ENCODE measurements at places on chromosomes 1 and 21.

- DNase-seq = no peak
Measured at GRCh38 chr1:53689736-53690326, 49.1 kb downstream of the GLIS1 start.

DNA sequence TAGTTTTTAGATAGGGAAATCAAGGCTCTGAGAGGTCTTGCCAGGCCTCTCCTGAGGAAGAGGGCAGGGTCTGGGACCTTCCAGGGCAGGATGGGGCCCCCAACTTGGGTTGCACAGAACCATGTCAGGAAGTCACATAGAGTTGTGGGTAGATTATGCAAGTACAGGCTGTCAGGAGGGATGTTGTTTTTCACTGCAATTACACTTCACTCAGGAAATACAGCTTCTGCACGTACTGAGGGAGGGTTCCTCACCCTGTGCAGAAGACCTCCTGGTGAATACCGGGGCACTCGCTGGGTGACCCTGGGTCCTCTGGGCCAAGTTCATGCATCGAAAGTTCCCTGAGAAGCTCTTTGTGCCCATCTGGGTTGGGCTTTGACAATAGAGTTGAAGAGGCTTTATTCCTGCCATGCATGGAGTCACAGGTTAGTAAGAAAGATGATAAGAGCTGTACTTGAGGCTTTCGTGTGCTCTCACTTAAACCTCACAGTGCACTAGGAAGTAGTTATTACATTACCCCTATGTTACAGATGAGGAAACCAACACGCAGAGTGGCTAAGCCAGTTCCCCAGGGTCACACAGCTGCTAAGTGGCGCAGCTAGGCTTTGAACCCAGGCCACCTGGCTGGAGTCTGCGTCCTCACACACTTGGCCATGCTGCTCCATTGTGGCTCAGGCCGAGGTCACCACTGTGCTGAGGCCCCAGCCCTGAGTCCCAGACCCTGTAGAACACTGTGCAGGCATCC lies 16.2 kb upstream of the TNFRSF1B start:
- DNase-seq = no peak

GRCh38 chr1:97947695-97948094 lies 26.9 kb upstream of the DPYD start:
- DNase-seq = no peak

- DNase-seq = no peak
Measured at GRCh38 chr1:218395916-218396315, 50.8 kb downstream of the TGFB2 start.

DNA sequence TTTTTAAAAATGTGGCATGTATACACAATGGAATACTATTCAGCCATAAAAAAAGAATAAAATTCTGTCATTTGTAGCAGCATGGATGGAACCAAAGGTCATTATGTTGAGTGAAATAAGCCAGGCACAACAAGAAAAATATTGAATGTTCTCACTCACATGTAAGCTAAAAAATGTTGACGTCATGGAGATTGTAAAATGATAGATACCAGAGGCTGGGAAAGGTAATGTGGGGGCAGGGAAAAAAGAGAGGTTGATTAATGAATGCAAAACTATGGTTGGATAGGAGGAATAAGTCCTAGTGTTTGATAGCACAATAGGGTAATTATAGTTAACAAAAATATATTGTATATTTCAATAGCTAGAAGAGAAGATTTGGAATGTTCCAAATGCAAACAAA lies 89.1 kb upstream of the SLC35F3 start:
- DNase-seq = no peak

DNA sequence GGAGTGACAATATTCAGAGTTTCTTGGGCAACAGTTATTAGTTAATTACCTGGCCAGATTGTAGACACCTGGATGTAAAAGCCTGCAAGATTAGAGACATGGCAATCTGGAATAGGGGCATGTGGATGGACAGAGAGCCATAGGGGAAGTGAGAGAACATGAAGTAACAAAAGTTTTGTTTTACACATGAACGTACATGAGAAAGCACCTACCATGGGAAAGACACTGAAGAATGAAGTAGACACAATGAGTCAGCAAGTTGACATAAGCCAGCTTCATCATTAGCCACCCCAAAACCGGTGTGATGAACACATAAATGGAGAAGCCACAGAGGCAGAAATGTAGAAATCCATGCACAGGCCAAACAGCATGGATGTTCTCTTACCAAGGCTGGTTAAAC lies 462.1 kb upstream of the C1orf87 start:
- DNase-seq = no peak

- DNase-seq = no peak
Measured at GRCh38 chr1:116092752-116093489, 18.3 kb upstream of the MAB21L3 start.

DNA sequence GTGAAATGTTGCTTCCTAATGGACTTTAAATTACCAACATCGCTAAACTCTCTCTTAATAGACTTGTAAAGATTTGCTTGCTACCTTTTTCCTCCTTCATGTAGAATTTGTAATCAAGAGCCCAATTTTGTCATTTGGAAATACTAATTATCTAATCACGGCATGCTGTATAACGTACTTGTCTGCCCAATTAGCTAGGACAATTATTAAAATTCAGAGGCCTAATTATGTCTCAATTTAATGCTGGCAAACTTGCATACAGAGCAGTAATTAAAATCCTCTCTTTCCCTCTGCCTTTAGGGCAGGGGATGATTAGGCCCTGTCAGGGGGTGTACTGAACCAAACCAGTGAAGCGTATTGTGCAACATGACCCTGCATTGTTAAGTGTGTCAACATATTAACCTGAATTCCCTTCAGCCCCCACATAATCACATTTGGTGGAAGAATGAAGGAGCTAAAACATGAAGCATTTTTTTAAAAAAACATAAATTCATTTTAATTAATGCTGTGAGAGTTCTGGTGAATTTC lies 137.4 kb upstream of the BARHL2 start:
- DNase-seq = no peak

GRCh38 chr1:24899581-24900485 lies 30.2 kb downstream of the RUNX3 start:
- DNase-seq = peak; percentile 13

- DNase-seq = no peak
Measured at GRCh38 chr1:183676586-183677189, 23.6 kb upstream of the APOBEC4 start.

DNA sequence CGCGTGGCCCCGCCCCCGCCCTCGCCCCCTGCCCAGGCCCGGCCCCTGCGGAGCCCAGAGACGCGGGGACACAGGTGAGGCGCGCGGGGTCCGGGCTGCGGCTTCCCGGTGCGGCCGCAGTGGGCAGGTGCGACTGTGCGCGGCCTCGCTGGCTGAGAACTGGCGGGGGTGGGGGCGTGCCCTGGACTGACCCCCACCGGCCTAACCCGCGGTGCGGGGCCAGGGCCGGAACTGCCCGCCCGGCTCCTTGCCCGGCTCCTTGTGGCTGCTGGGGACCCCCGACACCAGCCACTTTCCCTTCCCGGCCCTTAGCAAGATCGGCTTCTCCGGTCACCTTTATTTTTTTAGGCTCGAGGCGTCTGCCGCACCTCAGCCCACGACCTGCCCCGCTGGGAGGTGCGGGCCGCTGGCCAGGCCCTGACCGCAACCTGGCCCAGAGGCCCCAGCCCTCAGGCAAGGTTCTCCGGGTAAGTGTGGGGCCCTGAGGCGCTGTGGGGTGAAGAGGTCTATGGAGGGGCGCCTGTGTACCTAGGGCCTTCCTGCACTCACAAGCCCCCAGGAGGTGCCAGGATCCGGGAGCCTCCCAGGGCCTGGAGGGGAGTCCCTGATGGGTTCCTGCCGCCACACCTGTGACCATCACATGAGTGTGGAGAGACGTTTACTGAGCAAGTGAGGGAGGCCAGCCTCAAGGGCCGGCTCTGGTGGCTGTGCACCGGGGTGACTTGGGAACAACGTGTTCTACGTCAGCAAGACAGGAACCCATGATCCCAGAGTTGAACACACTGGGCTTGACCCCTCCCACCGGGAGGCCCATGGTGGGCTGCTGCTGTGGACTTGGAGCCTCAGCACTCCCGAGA lies at the start of gene SMIM1:
Gene SMIM1, plus strand, starts transcription at position 35 of the 857 bp plus-strand sequence. CDS start 2,625 bp downstream, outside the sequence.
- DNase-seq = no peak

DNA sequence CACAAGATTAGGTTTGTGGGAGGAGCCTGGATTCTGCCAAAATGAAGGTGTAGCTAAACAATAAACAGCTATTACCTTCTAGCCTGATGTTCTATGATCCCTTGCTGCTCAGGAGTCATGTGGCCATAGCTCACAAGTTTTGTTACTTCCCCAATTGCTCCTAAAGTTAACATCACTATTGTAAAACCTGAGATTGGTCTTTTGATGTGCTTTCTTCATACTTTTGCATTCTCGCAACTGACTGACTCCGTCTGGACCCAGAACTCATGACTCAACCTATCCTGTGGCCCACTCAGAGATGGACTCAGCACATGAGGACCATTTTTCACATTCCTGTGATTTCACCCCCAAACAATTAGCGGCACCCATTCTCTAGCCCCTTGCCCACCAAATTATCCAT lies 69.1 kb downstream of the PTGS2 start:
- DNase-seq = no peak

GRCh38 chr1:234396871-234397270 lies 23.6 kb downstream of the COA6 start:
- DNase-seq = no peak

DNA sequence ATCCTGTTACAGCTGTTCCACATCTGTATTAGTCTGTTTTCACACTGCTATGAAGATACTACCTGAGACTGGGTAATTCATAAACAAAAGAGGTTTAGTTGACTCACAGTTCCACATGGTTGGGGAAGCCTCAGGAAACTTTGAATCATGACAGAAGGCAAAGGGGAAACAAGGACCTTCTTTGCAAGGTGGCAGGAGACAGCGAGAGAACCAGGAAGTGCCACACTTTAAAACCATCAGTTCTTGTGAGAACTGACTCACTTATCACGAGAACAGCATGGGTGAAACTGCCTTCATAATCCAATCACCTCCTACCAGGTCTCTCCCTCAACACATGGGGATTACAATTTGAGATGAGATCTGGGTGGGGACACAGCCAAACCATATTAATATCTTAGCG lies 110.3 kb upstream of the TRABD2B start:
- DNase-seq = no peak

DNA sequence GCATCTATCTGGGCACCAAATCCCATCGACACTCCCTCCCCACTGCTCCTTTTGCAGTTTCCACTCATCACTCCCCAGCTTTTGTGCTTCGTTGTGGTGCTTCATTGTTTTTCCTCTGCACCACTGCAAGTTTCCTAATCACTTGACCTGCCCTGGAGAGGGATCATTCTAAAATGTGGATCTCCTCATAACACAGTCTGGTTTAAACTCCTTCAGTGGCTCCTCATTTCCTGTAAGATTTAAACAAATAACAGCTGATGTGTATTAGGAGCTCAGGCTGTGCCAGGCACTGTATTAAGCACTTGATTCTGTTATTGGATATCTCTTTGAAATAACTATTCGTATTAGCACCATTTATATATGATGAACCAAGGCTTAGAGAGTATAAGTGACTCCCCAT lies 51.3 kb downstream of the MAP10 start:
- DNase-seq = no peak

DNA sequence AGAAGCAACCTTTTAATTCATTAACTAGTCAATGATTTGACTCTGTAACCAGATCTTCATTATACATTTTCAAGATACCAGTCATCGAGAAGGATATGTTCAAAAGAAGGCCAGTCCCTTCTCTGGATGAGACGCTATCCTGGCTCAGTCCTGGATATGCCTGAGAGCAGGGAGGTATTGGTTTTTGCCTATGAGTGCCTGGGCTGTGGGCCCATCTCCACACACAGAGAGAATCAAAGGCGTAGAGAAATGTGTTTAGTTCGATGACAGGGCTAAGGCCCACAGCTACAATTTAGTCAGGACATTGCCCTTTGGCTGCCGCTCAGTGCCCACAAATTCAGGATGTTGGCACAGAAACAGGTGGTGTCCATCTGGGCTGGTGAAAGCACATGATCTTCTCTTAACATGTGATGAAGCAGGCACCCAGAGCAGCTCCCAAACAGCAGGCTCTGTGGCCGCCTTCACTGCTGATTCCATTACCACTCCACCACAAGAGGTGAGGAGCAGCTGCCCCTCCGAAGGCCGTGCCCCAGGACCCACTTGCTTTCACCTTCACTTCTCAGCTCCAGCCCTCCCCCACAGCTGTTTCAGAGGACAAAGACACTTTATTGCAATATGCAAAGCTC lies 24.7 kb downstream of the ACKR1 start:
- no peak for DNase-seq

- DNase-seq = no peak
Measured at GRCh38 chr1:109024646-109025045, 17.3 kb downstream of the WDR47 start.

DNA sequence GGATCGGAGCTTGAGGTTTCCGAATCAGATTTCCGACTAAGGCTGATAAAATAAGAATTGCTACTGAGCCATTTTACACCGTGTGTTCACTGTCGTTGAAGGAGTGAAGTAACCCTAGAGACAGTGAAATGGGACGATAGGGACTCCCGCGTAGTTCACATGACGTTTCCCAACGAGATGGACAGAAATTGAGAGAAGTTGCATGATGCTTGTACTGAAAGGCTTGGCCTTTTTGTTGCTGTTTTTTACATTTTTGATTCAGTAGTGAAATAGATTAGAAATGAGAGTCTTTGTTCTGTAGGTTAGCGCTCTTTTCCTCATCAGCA lies 1.2 kb downstream of the KHDRBS1 start:
- no peak for DNase-seq

DNA sequence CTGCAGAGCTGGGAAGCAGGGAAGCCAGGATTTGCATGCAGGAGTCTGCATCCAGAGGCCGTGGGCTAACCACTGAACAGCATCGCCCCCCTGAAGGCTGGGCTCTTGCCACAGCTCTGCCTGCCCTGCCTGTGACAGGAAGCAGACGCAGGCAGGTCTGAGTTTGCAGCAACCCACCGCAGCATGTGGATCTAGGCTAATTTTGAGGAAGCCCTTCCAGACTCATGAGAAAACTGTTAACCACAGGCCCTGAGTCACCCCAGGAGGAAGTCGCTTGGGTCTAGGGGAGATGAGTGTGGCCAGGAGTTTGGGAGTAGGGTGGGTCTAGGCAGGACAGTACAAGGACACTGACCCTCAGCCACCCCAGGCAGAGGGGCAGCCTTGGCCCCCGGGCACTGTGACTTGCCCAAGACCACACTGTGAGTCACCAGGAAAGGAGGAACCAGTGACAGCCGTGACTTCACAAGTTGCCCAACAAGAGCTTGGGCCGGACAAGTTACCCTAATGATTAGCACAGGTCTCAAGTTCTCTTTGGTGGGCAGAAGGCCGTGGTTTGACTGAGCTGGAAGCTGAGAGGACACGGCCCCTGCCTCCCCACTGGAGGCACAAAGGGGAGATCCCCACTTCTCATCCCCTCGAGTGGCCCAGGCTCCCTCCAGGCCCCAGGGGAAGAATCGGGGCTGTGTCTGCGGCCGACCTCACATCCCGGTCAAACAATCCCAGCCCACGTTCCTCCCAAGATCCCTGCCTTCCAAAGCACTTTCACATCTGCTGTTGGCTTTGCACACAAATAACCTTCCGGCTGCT lies 826 bp downstream of the LAPTM5 start:
- no peak for DNase-seq
